ENCODE measurements at places on chromosomes 5 and 9.

DNA sequence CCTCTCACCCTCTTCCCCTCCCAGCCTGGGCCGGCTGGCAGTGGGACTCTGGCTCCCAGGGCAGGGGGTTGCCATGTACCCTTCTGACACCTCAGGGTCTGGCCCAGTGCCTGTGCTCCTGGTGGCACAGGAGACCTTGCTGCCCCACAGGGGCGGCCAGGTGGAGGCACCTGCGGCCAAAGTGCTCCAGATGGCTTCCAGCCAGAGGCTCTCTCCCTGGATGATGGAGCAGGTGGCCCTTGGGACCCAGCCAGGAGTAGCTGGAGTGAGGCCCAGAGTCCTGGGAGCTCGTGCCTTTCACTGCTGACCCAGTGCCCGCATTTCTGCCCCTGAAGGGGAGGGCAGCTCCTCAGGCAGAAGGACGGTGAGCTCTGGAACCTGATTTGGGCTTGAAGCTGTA is 87.3 kb downstream of the NTNG2 start:
- peak; percentile 99 for DNase-seq

- no peak for DNase-seq
Observed at GRCh38 chr5:131545845-131546244, 89.2 kb downstream of the RAPGEF6 start.

DNA sequence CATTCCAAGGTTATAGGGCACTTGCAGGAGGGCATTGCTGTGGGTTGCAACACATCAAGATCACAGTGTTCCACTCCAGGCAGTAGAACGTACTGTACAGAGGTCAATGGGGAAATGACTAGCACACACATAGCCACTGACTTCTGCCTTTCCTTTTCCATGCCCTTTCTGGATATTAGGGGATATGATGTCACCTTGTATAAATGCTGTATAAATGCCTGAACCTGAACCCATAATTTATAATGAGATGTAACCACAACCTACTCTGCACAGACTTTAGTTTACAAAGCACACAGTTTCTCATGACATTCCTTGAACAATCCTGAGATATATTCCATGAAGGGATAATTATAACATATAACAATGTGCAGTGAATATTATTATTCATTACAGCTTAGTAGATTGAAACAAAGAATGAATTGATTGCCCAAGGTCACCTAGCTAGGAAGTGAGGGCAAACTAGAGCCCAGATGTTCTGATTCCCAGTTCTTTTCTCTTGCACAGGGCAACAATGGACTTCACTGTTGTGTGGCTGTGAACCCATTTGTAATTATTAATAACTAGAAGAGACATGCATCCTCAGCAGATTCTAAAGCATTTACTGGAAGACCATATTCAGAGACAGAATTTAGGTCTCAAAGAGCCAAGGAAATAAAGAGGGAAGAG is 5.6 kb upstream of the ABLIM3 start:
- no peak for DNase-seq

GRCh38 chr5:120463006-120463680 is 957 bp upstream of the PRR16 start:
- no peak for DNase-seq

DNA sequence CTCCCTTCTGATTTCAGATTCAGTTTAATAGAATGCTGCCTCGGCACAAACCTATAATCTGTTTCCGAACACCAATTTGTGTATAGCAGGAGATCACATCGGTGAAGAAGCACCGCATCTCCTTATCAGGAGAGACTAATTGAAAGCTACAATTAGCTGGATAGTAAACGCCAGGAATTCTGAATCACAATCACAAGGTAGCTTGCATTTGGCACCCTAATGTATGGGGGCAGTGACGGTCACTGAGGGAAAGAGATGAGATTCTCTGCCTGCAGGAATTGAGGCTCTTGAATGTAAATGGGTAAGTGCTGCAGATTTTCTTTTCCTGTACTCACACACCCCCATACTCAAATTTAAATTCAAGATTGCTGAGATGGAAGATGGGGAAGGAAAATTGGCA is 373.6 kb upstream of the ZNF608 start:
- no peak for DNase-seq

- DNase-seq = no peak
Observed at GRCh38 chr5:151219789-151220188, 4.1 kb downstream of the CCDC69 start.

GRCh38 chr5:176836811-176837706 is 26.7 kb downstream of the UNC5A start:
- no peak for DNase-seq

DNA sequence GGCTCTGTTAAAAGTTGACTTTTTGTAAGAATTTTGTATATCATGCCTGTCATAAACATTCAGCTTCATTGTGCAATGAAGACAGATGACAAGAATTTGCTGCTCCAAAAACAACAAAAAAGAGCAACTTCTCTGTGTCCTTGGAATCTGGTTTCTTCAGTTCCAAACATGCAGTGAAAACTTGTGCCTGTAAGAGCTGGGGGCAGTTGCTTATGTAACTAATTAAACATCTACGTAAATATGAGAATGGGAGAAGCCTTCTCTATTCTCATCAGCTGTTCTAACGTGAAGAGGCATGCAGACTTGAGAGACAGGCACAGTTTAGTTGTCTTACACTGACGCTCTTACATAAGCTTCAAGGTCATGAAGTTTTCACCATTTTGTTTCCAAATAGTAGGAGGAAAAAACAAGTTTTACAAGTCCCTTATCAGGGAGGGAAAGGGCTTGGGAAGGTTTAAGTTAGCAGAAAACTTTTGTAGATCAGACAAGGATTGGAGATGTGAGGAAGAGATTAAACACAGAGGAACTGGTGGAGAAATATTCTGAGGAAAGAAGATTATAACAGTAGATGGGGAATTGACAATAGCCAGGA is 170.4 kb downstream of the RFK start:
- no peak for DNase-seq

DNA sequence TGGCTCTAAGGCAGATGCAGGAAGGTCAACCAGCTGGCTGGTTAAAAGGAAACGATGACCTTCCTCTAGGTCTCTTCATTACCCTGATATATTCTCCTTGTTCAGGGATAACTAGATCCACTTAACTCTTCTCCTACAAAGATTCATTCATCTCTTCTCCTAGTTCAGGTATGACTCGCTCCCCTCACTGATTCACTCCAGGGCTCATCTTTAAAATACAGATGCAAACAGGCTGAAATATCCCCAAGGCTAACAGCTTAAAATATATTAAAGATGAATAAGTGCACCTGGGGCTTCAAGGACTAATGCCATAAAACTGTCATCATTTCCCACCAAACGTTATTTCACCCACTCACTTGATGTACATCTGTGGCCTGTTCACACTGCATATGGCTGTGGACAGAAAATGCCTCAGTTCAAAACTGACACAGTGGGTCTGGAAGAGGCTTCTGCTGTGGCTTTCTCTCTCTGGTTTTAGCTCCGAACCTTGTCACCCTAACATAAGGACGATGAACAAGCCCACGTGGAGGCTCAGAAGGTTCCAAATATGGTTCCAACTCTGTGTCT is 366.9 kb downstream of the DEPDC1B start:
- no peak for DNase-seq

GRCh38 chr5:111954516-111955395 is 197.8 kb upstream of the NREP start:
- DNase-seq = no peak

- DNase-seq = no peak
Observed at GRCh38 chr9:127525401-127526188, 74.3 kb downstream of the LRSAM1 start.

DNA sequence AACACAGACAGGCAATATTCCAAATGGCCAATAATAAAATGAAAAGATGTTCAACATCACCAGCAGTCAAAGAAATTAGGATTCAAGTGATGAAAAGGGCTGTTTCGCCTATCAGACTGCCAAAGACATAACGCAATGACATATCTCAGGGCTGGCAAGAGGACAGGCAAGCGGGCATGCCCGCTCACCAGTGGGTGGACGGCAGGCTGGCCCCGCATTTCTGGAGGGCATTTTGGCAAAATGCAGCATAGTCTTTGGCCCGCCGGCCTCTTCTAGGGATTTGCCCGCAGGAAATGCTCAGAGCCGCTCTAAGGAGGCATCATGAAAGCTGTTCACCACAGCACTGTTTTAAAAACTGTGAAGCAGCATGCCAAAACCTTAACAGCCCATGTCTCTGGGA is 1.4 kb upstream of the PPP1R26 start:
- DNase-seq = no peak

DNA sequence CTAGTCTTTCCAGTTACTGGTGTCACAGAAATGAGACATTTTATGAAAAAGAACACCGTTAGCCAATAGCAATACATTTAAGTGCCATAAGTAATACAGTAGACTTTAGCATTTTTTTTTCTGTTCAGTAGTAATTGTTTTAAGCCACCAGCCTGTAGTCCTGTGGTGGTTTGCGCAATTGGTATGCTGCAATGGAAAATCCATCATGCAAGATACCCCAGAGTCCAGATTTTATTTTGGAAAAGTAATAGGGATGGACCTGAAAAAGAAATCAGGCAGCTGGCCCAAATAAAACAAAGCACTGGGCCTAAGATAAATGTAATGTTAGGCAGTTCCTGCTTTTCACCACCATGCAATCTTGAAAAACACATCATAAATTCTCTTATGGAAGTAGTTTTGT is 94.6 kb upstream of the RASGRF2 start:
- DNase-seq = no peak

GRCh38 chr5:16870878-16871277 is 65.2 kb downstream of the MYO10 start:
- DNase-seq = no peak

DNA sequence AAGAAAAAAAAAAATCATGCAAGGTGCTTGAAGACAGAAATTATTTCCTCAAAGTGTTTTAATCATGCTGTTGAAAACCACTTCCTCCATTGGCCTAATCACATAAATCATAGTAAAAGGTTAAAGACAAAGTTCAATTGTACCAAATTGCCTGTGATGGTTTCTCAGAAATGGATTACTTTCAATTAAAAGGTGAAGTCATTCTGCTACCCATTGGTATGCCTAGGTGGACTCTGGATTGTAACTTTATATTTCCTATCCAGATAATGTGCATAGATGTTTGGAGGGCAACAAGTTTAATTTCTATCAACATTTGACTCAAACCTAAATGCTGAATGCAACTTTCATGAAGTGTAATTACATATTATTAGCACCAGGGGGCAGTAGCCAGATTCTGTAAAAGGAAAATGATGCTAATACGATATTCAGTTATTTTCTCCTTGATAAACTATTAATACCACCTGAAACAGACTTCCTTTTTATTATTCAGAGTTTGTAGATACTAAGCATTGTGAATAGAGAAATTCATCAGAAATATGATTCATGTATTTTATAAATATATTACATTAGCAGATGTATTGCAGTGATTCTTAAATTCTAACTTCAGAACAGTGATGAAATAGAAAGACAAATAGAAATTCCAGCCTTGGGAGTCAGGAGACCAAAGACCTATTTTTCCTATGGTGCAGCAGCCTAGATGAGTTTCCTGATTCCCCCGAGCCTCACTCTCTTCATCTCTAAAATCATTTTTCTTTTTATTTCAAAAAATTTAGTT is 148.2 kb downstream of the CAAP1 start:
- DNase-seq = no peak

GRCh38 chr5:87776785-87777184 is 364.1 kb upstream of the CCNH start:
- no peak for DNase-seq

DNA sequence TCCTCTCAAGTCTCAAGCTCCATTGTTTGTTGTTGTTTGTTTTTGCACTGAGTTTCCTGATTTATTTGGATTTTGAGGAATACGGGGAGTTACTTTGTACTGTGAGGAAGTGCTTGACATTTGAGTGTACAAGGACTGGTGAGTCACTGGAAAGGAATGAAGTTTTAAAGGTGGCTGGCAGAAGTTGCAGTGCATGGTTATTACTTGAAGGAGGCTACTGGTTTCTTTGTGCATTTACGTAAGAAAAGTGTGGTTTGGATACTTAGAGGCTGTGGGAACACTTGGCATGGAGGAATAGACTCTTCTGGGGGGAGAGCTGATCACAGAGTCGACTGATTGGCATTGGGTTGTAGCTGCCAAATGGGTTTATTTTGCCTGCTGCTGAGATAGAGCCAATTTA is 919.0 kb downstream of the TAF11L14 start:
- DNase-seq = peak; percentile 19

DNA sequence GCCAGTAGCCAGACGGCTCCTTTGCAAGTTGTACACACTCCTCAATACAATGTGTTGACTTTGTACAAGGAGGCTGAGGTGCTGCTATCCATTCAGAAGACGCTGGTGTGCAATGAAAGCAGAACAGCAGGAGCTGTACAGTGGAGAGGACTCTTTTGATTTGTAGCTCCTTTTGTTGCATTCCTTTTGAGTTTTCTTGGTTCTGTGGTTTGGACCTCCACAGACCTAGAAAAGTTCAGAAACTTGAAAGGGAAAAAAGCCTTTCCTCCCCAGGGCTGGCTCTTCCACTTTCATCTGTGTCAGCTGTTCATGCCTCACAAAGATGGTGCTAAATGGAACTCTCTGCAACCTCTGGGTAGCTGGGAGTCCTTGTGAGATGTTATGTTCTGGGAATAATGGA is 117.4 kb downstream of the MAT2B start:
- no peak for DNase-seq

GRCh38 chr5:125023673-125024072 is 277.2 kb upstream of the ZNF608 start:
- DNase-seq = no peak

DNA sequence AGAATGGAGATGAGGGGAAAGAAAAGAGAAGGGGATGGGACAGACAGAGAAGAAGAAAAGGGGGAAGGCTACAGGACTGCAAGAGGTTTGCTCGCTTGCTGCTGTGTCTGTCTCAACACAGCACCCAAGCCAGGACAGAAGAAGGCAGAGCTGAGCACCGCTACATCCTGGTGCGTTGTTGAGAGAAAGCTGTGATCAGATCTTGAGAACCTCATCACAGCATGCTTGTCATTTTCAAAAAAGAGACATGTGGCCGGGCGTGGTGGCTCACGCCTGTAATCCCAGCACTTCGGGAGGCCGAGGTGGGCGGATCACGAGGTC is 110.9 kb downstream of the NXNL2 start:
- DNase-seq = no peak

GRCh38 chr5:134178096-134178419 is 1.3 kb upstream of the SKP1 start:
- DNase-seq = no peak

GRCh38 chr5:78317515-78317914 is 23.0 kb upstream of the AP3B1 start:
- DNase-seq = no peak

GRCh38 chr9:118721923-118722322 is 647.3 kb downstream of the BRINP1 start:
- DNase-seq = no peak

- no peak for DNase-seq
Observed at GRCh38 chr9:127319366-127320114, 55.0 kb downstream of the GARNL3 start.

- no peak for DNase-seq
Observed at GRCh38 chr9:127502706-127503378, 51.5 kb downstream of the LRSAM1 start.

GRCh38 chr5:141632650-141633049 is 4.0 kb downstream of the HDAC3 start:
- DNase-seq = no peak

DNA sequence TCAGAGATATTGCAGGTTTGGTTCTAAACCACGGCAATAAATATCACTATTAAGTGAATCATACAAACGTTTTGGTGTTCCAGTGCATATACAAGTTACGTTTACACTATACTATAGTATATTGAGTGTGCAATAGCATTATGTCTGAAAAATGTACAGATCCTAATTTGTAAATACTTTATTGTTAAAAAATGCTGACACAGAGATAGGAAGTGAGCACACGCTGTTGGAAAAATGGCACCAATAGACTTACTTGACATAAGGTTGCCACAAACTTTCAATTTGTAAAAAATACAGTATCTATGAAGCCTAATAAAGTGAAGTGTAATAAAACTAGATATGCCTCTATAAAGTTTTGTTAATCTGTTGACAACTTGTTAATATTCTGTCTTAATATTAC is 16.0 kb downstream of the CFAP90 start:
- no peak for DNase-seq
